CD8-positive, alpha-beta T cell (primary cell): ENCODE measurements at places on chromosomes 2 and 18.

DNA sequence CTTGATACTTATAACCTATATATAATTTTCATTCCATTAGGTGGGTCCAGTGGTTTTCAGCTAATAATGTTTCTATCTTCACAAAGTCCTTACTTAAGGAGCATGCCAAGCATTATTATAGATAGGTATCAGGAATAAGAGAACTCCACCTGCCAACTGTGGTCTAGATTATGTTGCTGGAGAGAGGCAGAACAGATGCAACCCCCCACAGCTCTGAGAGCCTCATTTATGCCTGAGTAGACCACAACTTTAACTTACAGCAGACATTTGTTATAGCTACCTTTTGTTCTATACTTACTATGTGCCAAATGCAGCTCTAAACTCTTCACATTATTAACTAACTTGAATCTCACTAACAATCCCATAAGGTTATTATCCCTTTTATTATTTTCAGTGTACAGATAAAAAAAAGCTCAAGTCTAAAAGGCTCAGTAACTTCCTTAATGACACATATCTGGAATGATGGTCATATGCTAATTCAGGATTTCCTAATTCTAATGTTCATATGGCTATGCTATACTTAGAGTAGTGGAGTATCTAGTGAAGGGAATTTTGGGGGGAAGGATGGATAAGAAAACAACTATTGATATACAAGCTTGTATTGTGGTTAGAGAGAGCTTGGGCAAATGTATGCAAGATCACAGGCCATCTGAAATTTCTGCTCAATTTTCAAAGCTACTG lies 119.1 kb upstream of the RND3 start:
- no peak for DNase-seq

GRCh38 chr2:106159866-106160785 lies 34.0 kb downstream of the UXS1 start:
- peak; percentile 77 for DNase-seq

- DNase-seq, result no peak
Observed at GRCh38 chr2:235582081-235582686, 88.3 kb downstream of the AGAP1 start.

DNA sequence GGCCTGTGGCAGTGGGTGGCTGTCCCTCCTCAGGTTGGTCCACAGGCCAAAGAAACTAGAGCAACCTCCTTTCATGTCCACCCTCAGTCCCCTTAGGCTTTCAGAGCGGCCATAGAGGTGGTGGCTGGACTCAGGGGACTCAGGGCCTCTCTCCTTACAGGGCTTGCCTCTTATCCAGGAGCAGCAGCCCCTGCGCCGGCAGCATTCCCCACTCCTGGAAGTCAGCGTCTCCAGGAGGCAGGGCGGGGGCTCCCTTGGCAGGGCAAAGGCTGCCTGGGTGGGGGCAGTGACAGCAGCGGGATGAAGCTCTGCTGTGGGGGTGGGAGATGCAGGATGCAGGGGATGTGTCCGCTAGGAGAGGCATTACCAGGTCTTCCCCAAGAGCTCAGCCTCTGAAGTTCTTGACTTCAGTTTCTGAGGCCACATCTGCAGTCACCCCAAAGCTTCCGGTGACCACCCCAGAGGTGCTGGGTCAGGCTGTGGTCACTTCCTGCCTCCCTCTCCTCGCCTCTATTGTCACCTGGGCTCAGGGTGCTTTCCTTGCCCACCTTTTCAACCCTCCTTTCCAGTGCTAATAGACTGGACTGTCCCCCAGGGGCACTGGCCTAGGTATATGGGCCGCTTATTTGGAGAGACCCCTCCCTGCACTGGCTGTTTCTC lies 8.6 kb upstream of the GPR55 start:
- no peak for DNase-seq

- no peak for DNase-seq
Observed at GRCh38 chr2:233802132-233802815, 24.1 kb downstream of the MROH2A start.

- DNase-seq, result no peak
Observed at GRCh38 chr2:217794133-217794986, 208.4 kb downstream of the TNS1 start.

DNA sequence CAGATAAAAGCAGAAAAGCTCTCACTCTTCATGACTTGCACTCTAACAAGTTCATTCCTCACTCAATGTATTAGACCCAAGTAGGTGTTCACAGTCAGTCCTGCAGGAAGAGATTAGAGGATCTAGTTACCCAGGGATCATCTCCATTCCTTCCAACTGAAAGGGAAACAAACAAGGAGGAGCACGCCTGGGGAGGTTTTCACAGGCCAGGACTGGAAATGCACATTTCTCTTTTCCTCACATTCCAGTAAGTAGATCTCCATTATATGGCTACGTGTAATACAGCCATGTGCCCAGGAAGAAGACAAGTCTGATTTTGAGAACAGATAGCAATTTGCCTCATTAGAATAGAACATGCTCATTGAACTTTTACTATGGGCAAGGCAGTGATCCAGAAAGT lies 1132.2 kb upstream of the FAM98A start:
- DNase-seq, result no peak

DNA sequence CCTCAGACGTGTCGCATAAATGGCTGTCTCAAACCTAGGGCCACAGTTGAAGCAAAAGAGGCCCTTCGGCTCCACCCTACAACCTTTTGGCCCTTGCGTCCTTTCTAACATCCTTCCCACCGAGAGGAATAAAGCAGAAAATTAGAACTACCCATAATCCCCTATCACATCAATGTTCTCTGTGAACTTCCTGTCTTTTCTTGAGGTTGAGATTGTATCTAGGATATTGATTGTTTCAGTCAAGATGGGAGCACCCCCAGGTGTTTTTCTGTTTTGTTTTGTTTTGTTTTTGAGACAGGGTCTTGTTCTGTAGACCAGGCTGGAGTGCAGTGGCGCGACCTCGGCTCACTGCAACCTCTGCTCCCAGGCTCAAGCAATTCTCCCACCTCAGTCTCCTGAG lies 23.6 kb downstream of the INPP5D start:
- no peak for DNase-seq
